Activated CD8-positive, alpha-beta T cell treated with anti-CD3 and anti-CD28 coated beads for 36 hours (primary cell): ENCODE measurements at places on chromosomes 2 and 18. TPM values are rescaled to one million over a fixed set of nuclear protein-coding genes. Genes with fewer than 3 reads are reported as not detected.

- H3K36me3 ChIP-seq: no peaks in the 10 kb centered on the region
- H3K4me3 ChIP-seq: no peak overlapping the region
- H3K27me3 ChIP-seq: no peaks in the 10 kb centered on the region
- H3K27ac ChIP-seq: no peak overlapping the region
- no peaks in the 10 kb centered on the region for H3K4me1 ChIP-seq
Observed at GRCh38 chr2:192749611-192750200, 555.0 kb upstream of the TMEFF2 start.

DNA sequence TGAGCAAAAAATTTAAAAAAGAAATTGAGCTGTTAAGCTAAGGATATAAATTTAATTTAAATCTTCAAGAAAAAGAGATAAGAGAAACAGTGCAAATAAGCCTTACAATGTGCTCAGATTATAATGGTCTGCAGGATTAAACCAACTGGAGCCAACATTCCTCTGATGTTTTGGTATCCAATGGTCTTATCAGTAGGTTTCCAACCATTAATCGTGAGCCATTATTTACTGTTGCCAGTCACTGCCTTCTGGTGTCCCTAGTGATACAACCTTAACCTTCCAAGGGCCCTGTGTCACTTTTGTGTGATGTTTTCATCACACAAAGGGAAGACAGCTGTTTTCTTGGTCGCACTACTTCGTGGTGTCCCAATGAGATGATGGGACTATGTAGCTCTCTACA, 134.5 kb upstream of the CTAGE1 start:
- no peak overlapping the region for H3K4me3 ChIP-seq
- no peak for DNase-seq
- peaks cover 9% of the 10 kb centered on the region for H3K27me3 ChIP-seq
- H3K36me3 ChIP-seq: no peaks in the 10 kb centered on the region
- no peaks in the 10 kb centered on the region for H3K4me1 ChIP-seq

DNA sequence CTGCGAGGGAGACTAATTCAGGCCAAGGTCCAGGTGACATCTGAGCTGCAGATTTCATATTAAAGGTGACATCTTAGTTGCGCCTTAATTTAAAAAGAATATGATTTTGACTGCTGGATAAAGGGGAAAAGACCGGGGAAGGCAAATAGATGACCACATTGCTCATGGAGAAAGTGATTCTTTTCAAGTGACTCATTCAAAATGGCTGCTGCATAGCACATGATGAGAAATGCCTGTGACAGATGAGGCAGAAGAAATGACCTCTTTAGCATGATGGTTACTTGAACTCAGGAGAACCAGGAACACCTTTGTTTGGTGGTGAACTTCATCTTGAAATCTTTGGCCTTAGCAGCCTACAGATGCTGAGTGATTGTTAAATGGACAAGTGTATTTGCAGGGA, 385.8 kb upstream of the TRIB2 start:
- no peak overlapping the region for H3K4me3 ChIP-seq
- peaks cover 4% of the 10 kb centered on the region for H3K27me3 ChIP-seq
- H3K4me1 ChIP-seq: peaks cover 9% of the 10 kb centered on the region
- no peak for DNase-seq
- H3K27ac ChIP-seq: no peak overlapping the region
- H3K36me3 ChIP-seq: no peaks in the 10 kb centered on the region

GRCh38 chr2:74418312-74418711, 3.1 kb downstream of the C2orf81 start:
- peaks cover 9% of the 10 kb centered on the region for H3K36me3 ChIP-seq
- no peak overlapping the region for H3K27ac ChIP-seq
- peaks cover 3% of the 10 kb centered on the region for H3K27me3 ChIP-seq
- no peak for DNase-seq
- H3K4me3 ChIP-seq: no peak overlapping the region
- peaks cover 26% of the 10 kb centered on the region for H3K4me1 ChIP-seq

- H3K27me3 ChIP-seq: no peaks in the 10 kb centered on the region
- no peak overlapping the region for H3K27ac ChIP-seq
- no peak overlapping the region for H3K4me3 ChIP-seq
- H3K4me1 ChIP-seq: no peaks in the 10 kb centered on the region
- DNase-seq: no peak
Observed at GRCh38 chr2:27621524-27621923, 7.3 kb downstream of the CCDC121 start.

RSAD2 gene
- total RNA-seq: 3.7 TPM

DNA sequence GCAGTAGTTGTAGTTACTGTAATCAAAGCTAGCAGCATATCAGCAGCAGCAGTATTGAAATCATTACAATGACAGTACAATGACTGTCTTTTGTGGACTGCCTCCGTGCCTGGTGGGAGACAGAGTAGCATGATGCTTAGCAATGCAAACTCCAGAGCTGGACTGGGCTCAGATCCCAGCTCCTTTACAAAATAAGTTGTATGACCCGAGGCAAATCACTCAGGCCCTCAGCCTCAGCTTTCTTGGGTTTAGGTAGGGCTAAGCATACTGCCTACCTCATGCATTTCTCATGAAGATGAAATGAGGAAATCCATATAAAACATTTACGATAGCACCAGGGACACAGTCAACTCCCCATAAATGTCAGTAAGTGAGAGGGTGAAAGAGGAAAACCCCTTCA, 170.7 kb downstream of the TTC32 start:
- H3K27me3 ChIP-seq: no peaks in the 10 kb centered on the region
- no peaks in the 10 kb centered on the region for H3K36me3 ChIP-seq
- H3K27ac ChIP-seq: no peak overlapping the region
- no peak for DNase-seq
